ENCODE measurements at places on chromosomes 1 and 21.

DNA sequence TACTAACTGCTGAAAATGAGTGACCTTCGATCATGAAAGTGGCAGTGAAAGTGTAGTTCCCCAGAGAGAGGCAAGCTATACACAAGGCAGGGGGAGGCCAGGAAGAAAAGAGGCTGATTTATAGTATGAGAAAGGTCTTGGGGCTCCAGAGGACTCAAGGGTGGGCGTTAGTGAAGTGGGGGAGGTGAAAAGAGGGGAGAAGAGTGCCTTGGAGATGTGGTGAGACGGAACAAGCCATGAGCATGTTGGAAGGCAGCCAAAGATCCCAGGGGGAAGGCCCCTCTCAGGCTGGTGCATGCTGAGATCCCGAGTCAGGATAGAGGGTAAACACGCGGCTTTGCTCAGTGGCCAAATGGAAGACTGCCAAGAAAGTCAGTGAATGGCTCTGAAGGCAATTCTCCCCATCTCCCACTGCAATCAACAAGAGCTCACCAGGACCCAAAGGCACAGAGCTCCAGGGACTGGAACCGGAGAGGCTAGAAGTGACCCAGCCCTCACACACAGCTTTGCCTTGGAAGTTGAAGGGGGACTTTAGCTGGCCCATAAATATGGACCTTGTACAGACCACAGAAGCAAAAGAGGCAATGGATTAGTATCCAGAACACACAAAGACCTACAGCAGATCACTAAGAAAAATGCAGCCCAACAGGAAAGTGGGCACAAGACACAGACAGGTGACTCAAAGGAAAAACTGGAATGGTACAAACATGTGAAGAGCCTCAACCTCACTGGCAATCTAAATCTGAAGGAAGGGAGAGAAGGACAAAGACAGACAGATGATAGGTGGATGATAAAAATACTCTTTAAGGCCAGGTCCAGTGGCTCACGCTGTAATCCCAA, 49.6 kb downstream of the HSF2BP start:
- no peak for DNase-seq

DNA sequence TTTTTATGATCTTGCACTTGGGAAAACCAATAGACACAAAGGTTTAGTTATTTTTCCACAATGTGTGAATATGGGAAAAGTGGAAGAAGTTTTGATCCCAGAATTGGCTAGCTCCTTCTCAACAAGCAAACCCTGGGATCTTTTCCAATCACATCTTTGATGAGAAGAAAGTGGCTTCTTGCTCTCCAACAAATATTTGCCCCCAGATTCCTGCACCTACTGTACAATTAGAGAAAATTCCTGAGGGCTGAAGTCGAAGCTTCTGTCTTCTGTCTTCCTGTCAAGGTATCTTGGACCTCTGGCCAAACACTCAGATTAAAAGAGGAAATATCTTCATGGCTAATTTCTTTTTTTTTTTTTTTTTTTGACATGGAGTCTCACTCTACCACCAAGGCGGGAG, 113.1 kb upstream of the SLC45A1 start:
- no peak for DNase-seq

DNA sequence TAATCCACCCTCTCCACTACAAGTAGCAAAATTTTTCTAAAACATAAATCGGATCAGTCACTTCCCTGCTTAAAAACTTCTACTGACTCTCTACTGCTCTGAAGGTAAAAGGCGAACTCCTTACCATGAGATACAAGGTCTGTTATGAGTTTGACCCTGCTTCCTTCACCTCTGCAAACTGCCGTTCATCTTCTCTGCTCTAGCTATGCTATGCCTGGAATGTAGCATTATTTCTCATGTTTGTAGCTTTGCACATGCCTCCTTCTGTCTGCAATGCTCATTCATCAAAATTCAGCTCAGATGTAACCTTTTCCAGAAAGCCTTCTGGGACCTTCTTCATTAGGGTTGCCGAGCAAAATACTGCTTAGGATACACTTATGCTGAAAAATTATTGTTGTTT, 30.8 kb downstream of the RPL5 start:
- DNase-seq: no peak

DNA sequence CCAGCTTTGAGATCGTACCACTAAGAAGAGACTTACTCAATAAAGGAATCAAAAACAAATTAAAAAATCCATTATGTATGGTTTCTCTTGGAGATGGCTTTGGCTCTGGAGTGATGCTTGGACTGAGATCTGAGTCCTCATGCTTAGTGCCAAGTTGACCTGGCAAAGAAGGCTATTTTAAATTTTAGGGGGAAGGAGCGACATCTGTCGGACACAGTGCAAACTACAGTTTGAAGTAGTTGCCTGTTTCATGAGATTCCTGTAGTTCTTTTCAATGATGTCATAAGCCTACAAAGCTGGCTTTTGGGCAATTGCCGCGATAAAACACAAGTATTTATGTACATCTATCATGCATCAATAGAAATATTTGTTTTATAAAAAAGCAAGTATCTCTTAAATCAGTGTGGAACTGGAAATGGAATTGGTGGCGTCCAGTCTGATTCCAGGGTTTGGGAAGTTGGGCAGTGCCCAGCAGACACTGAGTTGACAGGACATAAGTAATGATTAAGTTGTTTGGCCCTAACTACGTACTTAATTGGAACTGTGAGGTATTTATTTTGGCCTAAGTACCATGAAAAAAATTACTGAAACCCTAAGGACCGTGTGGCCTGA, 50.0 kb downstream of the TBCE start:
- peak; percentile 69 for DNase-seq

GRCh38 chr1:196960854-196961253, 16.5 kb upstream of the CFHR5 start:
- no peak for DNase-seq

DNA sequence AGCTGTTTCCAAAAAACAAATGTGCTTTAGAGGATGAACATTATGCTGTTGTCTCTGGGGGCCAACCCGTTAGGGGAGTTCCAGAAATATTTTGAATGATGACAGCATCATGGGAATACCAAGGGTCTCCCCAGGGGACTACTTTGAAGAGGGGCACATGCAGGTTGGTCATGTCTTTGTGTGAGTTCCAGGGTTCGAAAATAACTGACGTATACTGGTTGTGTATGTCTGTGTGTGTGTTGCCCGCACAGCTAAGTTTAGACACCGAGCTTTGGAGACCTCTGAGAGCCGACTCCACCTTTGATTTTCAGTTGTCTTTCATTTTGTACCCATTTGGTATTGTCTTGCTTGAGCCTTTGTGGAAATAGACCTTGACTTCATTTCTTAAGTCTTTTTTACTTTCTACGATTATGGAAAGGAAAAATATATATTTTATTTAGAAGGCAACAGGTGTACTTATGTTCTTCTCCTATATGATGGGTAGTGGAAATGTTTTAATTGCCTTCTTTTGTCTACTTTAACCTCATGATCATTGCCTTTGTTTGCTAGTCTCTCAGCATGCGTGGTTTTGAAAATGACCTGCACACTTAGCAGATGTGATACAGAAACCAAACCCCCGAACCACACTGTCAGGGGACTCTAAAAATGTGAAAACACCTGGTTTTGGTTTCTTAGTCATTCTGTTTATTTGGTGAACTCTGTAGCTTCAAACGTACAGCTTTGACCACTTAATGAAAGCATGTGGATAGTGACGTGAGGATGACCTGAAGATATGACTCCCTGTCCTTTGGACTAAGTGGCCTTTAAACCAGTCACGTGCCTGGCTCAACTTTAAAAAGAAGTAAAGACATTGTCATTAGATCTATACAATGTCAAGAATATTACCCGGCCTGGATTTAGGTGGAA, 56.5 kb downstream of the GALNT2 start:
- peak; percentile 83 for DNase-seq

GRCh38 chr1:157382351-157382750, 170.0 kb downstream of the FCRL5 start:
- DNase-seq: no peak

GRCh38 chr1:64923294-64923718, 43.0 kb downstream of the JAK1 start:
- no peak for DNase-seq

DNA sequence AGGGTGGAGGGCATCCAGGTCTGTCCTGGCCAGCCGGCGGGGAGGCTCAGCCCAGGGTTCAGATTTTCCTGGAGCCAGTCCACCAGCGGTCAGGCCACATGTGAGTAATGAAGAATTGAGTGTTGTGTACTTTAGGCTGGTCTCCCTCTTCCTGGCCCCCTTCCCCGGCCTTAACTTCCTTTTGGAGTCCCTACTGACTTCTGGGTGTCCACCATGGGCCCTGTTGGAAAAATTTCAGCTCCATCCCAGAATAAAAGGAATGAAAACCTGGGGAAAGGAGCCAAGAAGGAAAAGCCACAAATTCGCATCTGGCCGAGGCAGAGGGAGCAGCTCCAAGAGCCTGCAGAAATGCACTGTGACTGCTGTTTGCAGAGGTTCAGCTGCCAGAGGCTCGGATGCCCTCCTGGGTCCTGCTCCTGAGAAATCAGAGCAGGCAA, 35.5 kb upstream of the HHAT start:
- DNase-seq: peak; percentile 24

GRCh38 chr1:231778009-231778719, 151.6 kb downstream of the DISC1 start:
- DNase-seq: peak; percentile 64

DNA sequence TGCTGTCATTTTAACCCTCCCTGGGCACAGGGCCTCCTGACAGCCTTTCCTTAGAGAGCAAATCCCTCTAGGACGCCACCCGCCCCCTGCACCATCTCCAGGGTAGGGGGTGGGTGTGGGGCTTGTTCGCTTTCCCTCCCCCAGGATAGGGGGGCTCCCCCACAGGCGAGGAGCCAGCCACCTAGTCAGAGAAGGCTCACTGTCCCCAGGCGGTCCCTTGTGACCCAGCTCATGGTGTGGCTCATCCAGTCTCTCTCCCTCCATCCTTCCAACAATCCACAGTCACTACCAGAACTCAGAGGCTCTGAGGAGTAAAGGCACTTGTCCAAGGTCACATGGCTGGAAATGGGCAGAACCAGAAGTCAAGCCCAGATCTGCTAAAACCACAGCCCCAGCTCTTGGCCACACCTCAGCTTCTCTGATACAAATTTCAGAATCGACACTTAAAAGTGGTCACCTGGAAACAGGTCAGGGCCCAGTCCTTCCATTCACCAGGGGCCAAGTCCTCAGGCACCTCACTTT, 89.8 kb downstream of the MRPL37 start:
- DNase-seq: no peak

DNA sequence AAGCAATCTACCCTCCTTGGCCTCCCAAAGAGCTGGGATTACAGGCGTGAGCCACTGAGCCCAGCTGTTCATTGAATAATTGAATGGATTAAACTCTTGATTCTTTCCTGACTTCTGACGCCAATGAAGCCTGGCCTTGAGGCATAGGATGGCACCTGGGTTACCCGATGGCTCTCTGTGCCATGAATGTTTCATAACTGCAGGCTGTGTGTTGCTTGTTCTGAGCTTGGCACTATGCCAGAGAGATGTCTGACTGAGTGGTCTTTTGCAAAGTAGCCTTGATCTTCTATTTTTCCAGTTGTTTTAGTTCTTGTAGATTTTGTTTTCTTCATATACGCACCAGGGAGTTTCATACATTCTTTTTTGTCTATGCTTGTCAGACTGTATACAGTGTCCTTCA, 38.5 kb upstream of the AK4 start:
- DNase-seq: no peak

DNA sequence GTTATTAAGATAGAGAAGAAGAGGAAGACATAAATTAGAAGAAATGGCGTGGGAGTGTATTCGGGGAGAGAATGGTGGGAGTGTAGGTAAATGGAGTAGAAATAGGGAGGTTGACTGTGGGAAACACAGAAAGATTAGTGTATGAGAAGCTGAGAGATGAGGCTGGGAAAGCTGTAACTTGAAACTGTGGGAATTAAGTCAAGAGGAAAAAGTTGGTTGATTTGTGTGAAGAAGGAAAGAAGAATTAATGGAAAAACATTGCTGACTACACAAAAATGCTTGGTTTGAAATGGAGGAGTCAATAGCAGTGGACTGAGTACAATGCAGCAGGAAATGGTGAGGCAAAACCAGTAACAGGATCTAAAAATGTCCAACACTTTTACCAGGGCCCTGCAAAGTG, 448.3 kb downstream of the PTPRC start:
- no peak for DNase-seq

GRCh38 chr1:58812468-58812867, 28.6 kb upstream of the JUN start:
- DNase-seq: no peak

- no peak for DNase-seq
Observed at GRCh38 chr1:189960769-189961168, 516.9 kb downstream of the BRINP3 start.

DNA sequence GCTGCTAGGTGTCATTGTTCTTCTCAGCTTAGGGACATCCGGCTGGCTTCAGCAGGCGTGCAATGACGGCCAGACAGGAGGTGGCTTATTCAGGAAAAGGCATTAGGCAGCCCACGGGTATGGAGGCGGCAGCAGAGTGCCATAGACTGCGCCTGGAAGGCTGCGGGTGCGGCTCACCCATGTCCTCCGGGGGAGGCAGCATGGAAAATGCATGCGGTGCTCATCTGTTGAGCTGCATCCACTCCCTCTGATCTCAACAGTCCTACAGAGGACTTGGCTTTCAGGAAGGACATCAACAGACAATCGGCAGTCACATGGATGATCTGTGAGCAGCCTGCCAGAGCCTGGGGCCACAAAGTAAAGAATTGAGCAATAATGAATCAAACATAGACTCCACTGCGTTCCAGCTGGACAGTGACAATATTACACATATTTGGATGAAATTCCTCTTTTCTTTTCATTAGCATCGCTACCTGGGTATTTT, 42.9 kb downstream of the UMODL1 start:
- DNase-seq: no peak

DNA sequence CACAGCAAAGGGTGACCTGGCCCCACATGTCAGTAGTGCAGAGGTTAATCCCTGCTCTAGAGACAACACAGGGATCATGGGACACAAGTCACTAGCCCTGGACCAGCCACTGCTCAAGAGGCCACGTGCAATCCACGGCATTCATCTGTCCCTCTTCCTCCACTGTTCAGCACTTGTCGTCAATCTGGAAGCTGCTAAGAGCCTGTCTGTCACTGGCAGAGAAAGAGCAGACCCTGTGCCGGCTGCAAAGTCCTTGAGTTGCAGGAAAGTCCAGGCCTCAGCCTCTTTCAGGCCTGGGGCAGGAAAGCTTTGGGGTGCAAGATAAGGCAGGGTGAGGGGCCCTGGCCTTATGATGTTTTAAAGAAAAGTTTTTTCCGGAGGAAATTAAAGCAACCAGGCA, 16.7 kb downstream of the CELA2B start:
- DNase-seq: no peak

- DNase-seq: no peak
Observed at GRCh38 chr1:90834886-90835660, 118.0 kb upstream of the BARHL2 start.

DNA sequence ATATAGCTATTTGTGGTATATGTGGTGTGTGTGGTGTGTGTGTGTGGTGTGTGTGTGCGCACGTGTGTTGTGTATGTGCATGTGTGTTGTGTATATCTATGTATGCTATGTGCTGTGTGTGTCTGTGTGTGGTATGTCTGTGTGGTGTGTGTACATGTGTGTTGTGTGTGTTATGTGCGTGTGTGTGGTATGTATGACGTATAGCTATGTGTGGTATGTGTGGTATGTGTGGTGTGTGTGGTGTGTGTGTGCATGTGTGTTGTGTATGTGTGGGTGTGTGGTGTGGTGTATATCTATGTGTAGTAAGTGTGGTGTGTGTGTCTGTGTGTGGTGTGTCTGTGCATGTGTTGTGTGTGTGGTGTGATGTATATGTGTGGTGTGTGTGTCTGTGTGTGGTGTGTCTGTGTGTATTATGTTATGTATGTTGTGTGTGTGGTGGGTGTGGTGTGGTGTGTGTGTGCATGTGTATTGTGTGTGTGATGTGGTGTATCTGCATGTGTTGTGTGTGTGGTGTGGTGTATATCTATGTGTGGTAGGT, 59.8 kb downstream of the EDN2 start:
- DNase-seq: no peak
